ENCODE measurements at places on chromosomes 2 and 18. TPM values are rescaled to one million over a fixed set of nuclear protein-coding genes. Genes with fewer than 3 reads are reported as not detected.

Gene STARD7
- 222 TPM for total RNA-seq

Gene SMCHD1
- total RNA-seq: 39.0 TPM

Gene DSC3
- total RNA-seq: 2.1 TPM

Gene MYL12A
- 206 TPM for total RNA-seq

Gene SLC40A1
- total RNA-seq: not detected

Gene ERMN
- total RNA-seq: 0.35 TPM

Gene GAL3ST2
- total RNA-seq: 1.5 TPM

Gene SFT2D3
- 13.7 TPM for total RNA-seq

Gene LYG2
- total RNA-seq: not detected

Gene UGT1A7
- total RNA-seq: not detected

Gene SCN9A
- 8.8 TPM for total RNA-seq

Gene STON1
- total RNA-seq: 14.9 TPM

- DNase-seq: no peak
Measured at GRCh38 chr2:132881546-132881945, 211.5 kb upstream of the LYPD1 start.

GRCh38 chr2:20416723-20417122, 30.2 kb upstream of the RHOB start:
- DNase-seq: no peak

GRCh38 chr2:187917535-187917934, 363.3 kb upstream of the TFPI start:
- DNase-seq: no peak

- DNase-seq: no peak
Measured at GRCh38 chr2:70939839-70940580, 4.3 kb downstream of the ATP6V1B1 start.

DNA sequence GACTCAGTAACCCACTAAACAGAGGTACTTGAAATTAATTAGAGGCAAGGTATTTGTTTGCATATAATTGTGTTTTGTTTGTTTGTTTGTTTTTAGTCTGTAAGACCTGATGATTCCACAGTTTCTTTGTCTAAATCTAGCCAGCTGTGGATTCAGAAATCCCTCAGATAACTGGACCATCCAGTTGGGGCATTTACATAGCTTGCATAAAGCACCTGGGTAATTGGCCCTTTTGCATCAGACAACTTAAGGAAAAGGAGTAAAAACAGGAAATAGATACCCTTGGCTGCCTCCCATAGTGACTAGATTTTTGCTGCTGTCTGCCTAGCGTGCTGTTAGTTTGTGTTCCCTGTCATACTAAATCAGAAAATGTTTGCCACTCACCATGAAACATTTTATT, 46.6 kb upstream of the XIRP2 start:
- DNase-seq: peak; percentile 40

- no peak for DNase-seq
Measured at GRCh38 chr2:152386266-152386665, 51.3 kb downstream of the FMNL2 start.

DNA sequence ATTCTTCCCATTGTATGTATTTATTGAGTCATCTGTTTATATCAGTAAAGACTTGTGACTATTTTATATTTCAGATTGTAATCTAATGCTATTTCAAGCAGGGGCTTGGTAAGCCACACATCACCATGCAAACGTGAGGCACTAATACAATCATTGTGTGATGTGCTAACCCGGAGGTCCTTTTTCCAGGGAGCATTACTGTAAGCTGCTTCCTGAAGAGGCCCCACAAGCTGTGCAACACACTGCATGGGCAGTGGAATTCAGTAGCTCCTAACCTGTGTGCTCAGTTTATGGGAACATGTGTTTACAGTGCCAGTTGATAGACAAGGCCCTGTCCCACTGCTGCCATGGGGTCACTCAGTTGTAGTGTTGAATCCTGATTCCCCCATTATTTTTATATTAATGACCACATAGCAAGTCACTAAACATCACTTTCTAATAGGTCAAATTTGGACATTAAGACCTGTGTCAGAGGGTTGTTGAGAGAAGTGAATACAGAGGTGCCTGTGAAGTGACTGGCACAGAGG, 162.9 kb downstream of the FHOD3 start:
- DNase-seq: no peak

GRCh38 chr2:196590286-196590685, 49.2 kb upstream of the CCDC150 start:
- no peak for DNase-seq

DNA sequence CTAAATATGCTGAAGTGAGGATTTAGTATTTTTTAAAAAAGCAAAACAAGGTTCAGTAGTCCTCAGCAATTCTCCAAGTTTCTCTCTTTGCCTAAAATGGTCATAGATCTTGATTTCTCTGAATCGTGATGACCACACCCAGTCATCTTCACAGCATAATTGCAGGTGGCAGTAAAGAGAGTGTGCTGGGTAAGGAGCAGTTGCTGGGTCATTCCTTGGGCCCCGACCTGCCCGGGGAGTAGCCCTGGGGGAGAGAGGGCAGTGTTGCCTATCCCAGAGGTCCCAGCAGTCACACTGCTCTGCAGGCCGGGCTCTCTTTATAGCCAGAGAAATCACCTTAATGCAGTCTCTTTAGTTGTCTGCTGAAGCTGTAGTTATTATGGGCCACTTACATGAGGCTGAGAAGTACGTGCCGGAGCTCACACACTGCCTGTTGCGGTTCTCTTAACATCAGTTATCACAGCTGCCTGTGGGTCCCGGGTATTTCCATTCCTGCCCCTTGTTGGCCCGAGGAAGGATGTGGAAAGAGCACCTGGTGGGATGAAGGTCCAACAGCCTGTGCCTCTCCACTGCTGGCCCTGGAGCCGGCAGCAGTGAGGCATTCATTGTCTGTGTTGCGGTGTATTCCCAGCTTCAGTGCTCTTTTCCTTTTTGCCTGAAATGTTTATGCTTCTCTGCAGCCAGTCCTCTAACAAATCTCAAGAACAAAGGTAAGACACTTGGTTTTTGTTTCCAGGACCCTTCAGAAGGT, 230.1 kb downstream of the ALPK2 start:
- DNase-seq: no peak

GRCh38 chr18:51525453-51526225, 328.2 kb upstream of the MEX3C start:
- DNase-seq: no peak

DNA sequence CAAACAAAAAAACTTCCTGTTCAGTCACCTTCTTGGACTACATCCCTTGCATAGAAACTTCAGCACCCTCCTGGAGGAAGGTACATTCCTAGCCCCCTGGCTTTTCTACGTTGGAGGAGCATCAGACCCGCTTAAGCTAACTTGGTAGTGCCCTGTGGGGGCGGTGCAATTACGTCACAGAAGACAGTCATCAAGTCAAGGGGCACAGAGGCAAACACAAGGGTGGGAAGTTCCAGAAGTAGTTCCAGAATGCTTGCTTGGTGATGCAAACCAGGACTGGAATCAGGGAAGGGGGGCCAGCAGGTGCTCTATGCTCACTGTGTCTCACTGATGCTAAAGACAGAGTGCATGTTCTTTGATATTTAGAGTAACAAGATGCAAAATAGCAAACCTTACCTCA, 15.2 kb upstream of the AGFG1 start:
- no peak for DNase-seq

DNA sequence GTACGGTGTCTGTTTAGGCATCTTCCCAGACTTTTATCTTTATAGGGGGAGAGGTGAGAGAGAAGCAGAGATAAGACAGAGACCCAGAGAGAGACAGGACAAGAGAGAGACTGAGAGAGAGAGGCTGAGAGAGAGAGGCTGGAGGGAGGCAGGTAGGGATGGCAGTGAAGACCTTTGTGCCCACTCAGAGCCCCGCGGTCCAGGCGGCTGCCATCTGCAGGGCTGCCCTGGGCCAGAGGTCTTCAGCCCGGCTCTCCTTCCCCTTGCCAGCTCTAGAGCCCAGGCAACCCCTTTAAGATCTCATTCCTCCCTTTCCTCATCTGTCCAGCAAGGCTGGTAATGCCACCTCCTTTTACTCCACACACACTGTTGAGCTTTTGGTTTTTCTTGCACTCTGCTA, 610.0 kb downstream of the GALR1 start:
- DNase-seq: no peak

- no peak for DNase-seq
Measured at GRCh38 chr18:31863103-31863502, 79.8 kb downstream of the TRAPPC8 start.

DNA sequence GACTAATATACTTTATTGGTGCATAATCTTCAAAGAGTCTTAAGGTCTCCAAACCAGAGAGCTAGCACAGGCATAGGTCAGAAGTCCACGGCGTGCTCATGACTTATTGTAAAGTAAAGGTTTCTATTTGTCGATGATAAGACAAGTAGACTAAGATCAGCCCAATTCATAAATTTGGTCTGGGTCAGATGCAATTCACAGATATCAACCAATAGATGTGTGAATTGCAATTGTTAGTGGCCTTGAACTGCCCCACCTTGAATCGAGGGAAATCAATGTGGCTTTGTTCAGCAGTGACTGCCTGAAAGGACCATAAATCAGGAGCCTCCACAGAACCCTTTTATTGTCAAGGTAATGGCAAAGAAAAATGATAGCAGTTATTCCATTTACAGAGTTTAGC, 39.1 kb upstream of the CPS1 start:
- no peak for DNase-seq

- no peak for DNase-seq
Measured at GRCh38 chr2:48219555-48220436, 310.2 kb upstream of the STON1 start.

DNA sequence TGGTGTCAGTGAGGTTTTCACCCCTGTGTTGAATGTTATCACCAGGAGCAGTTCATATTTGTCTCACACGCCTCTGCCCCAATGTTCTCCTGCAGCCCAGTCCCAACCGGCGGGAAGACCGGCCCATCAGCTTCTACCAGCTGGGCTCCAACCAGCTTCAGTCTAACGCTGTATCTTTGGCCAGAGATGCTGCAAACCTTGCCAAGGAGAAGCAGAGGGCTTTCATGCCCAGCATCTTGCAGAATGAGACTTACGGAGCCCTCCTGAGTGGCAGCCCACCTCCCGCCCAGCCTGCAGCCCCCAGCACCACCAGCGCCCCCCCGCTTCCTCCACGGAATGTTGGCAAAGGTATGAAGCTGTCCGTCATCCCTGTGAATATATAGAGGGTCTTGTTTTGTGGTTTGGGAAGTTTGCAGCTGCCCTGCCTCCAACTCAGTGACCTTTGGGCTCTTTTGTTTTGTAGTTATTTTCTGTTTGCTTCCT, 35.1 kb downstream of the ITGB1BP1 start:
- no peak for DNase-seq

GRCh38 chr2:44934038-44934982, 7.2 kb upstream of the SIX3 start:
- peak; percentile 90 for DNase-seq

- no peak for DNase-seq
Measured at GRCh38 chr2:195342061-195342460, 315.0 kb upstream of the SLC39A10 start.

DNA sequence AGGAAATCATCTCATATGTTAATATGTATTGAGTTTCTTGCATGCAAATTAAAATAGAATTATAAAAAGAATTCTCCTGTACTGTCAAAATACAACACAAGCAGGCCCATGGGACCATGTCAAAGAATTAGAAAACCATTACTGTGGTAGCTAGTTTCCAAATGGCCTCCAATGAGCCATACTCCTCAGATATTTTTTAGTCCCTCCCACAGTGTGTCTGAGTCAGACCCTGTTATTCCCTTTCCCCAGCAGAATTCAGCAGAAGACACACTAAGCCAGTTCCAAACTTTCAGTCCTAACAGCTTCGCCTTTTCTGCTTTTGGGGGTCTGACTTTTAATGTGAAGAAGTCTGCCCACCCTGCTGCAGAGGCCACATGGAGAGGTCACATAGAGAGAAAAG, 86.7 kb downstream of the FIGN start:
- no peak for DNase-seq

- DNase-seq: no peak
Measured at GRCh38 chr2:143632751-143633374, 503.6 kb downstream of the ARHGAP15 start.

GRCh38 chr2:118980573-118980972, 38.6 kb downstream of the MARCO start:
- no peak for DNase-seq

DNA sequence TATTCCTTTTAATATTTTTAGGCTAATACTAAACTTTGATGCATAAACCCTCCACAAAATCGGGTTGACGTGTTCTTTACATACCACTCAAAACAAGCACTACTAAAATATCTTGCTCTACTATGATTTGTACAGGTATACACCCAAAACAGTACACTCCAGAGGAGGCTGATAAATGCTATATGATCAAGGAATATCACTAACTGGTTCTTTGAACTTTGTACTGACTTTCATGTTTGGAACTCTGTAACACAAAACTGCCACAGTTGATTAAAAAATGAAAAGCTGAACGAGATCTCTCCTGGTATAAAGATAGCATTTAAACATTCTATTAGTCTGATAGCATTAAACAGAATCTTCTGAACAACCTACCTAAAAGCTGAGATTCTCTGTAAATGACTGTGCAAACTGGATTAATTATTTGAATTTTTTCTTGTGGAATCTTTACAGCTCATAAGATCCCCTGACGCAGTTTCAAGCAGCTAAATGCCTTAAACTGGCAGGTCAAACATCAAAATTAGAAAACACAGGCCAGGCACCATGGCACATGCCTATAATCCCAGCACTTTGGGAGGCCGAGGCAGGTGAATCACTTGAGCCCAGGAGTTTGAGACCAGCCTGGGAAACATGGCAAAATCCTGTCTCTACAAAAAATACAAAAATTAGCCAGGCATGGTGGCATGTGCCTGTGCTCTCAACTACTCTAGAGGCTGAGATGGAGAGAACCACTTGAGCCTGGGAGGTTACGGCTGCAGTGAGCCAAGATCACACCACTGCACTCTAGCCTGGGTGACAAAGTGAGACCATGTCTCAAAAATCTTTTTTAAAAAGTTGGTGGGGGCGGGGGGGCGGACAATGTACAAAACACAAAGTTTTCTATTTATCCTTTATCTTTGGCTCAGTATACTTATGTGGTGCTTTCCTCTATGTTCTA, 150.6 kb downstream of the EXOC6B start:
- DNase-seq: no peak

GRCh38 chr2:144648837-144649465, 129.0 kb upstream of the ZEB2 start:
- peak; percentile 76 for DNase-seq

GRCh38 chr2:68774569-68775271, 40.1 kb downstream of the ARHGAP25 start:
- DNase-seq: no peak

GRCh38 chr2:128414351-128414750, 95.7 kb upstream of the HS6ST1 start:
- no peak for DNase-seq

DNA sequence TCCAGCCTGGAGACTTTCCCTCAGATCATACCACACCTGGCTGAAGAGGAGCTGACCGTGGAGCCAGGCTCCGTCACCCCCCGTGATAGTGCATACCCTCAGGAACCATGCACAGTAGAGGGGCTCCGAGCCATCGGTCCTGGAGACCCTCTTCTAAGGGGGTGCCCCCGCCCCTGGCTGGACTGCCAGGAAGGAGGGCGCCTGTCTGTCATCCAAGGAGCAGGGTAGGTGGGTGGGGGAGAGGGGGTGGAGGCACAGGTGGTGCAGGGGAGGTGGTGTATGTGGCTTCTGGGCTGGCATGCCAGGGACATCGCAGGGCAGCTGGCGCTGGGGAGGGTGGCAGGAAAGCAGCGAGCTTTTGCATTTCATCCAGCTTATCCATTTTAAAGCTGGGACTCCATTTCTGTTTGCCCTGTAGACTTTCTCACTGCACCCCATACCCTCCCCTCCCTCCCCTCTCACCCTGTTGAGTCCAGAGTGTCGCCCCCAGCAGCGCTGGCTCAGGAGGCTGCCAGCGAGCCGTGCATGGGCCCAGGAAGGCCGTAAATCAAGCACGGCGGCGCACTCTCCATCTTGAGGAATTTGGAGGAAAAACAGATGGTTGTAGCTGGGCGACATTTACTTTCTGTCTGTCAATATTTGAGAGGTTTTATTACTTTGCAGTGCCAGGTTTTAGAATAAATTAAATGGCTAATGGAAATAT, 56.2 kb upstream of the HS6ST1 start:
- no peak for DNase-seq
